ENCODE measurements at places on chromosomes 4 and X.

DNA sequence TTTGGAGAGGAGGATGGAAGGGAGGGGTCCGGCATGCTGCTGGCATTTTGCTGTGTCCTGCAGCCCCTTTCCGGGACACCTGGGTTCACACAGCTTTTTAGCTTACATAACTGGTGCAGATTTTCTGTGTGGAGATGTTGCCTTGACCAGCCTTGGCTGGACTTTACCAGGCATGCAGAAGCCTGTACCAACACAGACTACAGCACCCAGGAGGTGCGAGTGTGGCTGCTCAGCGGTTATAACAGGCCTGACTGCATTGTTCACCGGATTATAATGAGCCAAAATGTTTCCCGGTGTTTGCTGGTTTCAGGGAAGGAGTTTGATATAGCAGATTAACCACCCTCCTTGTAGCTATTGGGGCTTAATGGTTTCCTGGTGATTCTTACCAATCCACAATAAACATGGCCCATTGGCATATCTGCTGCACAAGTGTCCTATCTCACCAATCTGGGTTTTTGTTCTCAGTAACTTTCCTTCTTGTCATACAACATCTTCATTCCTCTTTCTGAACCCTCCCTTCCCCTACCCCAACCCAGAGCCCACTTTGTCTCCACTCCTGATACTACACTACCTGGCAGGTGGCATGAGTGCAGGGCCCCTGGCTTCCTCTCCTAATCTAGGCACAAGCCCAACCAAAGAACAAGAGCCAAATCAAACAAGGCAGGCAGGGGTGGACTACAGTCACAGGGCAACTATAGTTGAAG, 3.9 kb downstream of the RPL10 start:
- no peak for DNase-seq

DNA sequence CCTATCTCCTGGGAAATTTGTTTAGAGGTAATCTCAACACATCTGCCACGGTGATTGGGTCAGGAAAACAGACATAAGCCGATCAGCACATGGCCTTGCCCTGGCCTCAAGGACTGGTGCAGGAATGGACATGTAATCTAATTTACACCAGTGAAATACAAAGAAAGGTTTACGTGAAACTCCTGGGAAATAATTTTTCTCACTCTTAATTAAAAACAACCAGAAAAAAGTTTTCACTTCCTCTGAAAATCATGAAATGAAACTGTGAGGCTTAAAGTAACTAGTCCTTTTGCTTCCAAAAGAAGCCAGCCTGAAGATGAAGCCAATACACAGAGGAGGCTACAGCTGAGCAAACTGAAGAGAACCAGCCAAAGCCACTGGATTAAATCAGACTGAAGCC, 154.1 kb upstream of the FAM241A start:
- DNase-seq = no peak

GRCh38 chr4:19689511-19689910, 562.2 kb upstream of the SLIT2 start:
- DNase-seq = peak; percentile 96

DNA sequence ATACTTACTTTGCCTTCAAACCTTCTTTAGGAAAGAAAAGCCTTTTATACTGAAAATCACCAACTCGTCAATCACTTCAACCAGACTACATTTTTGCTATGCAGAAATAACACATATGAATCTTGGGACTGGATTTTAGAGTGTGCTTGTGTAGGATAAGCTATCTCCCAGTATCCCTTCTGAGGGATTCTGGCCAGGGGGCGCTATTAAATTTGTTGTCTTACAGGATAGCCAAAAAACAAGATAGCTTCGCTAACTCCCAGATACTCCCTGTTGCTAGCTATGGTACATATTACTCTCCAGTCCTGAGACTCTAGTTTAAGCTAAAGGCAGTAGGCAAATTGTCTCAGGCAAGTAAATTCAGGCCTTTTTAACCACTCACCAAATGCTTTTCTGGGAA, 167.2 kb downstream of the LHFPL1 start:
- no peak for DNase-seq

DNA sequence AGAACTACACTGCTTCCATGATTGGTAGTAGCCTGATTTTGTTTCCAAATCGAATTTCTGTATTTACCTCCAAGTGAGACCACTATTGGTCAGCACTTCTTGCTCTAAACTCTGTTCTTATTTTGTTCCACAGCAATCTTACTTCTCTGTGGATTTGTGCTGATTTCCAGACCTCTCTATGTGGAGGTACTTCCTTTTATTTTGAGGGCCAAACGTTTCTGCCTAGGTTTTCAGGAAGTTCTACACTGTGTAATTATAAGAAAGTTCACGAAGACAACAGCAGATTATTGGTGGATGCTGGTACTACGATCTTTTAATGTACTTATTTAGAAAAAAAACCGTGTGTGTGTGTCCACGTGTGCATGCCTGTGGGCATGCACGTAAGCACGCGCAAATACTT, 46.7 kb downstream of the DTHD1 start:
- DNase-seq = no peak

Data from fibroblast of skin of scalp (primary cell).